ENCODE measurements at places on chromosomes 2 and 18. TPM values are rescaled to one million over a fixed set of nuclear protein-coding genes. Genes with fewer than 3 reads are reported as not detected.

GRCh38 chr2:158498749-158499136, 42.0 kb downstream of the PKP4 start:
- no peak for DNase-seq
- H3K4me3 ChIP-seq = no peak overlapping the region
- no peaks in the 10 kb centered on the region for H3K27me3 ChIP-seq
- H3K4me1 ChIP-seq = no peaks in the 10 kb centered on the region
- H3K36me3 ChIP-seq = no peaks in the 10 kb centered on the region

- no peak overlapping the region for H3K4me3 ChIP-seq
- H3K4me1 ChIP-seq = no peaks in the 10 kb centered on the region
- H3K36me3 ChIP-seq = no peaks in the 10 kb centered on the region
- H3K27me3 ChIP-seq = no peaks in the 10 kb centered on the region
- DNase-seq = no peak
These were observed 32.2 kb downstream of the MTERF4 start for GRCh38 chr2:241069821-241070281.

- H3K36me3 ChIP-seq = no peaks in the 10 kb centered on the region
- H3K27me3 ChIP-seq = no peaks in the 10 kb centered on the region
- no peak for DNase-seq
- no peak overlapping the region for H3K4me3 ChIP-seq
- H3K4me1 ChIP-seq = no peaks in the 10 kb centered on the region
These were observed 59.4 kb upstream of the UPP2 start for GRCh38 chr2:158042245-158042644.

- H3K36me3 ChIP-seq = no peaks in the 10 kb centered on the region
- no peak overlapping the region for H3K27ac ChIP-seq
- no peak for DNase-seq
- H3K27me3 ChIP-seq = no peaks in the 10 kb centered on the region
These were observed 47.9 kb upstream of the KCNF1 start for GRCh38 chr2:10863837-10864236.

- DNase-seq = no peak
- H3K27ac ChIP-seq = no peak overlapping the region
- H3K27me3 ChIP-seq = no peaks in the 10 kb centered on the region
- H3K4me1 ChIP-seq = no peaks in the 10 kb centered on the region
These were observed 1401.2 kb upstream of the CELF4 start for GRCh38 chr18:38966841-38967240.

DNA sequence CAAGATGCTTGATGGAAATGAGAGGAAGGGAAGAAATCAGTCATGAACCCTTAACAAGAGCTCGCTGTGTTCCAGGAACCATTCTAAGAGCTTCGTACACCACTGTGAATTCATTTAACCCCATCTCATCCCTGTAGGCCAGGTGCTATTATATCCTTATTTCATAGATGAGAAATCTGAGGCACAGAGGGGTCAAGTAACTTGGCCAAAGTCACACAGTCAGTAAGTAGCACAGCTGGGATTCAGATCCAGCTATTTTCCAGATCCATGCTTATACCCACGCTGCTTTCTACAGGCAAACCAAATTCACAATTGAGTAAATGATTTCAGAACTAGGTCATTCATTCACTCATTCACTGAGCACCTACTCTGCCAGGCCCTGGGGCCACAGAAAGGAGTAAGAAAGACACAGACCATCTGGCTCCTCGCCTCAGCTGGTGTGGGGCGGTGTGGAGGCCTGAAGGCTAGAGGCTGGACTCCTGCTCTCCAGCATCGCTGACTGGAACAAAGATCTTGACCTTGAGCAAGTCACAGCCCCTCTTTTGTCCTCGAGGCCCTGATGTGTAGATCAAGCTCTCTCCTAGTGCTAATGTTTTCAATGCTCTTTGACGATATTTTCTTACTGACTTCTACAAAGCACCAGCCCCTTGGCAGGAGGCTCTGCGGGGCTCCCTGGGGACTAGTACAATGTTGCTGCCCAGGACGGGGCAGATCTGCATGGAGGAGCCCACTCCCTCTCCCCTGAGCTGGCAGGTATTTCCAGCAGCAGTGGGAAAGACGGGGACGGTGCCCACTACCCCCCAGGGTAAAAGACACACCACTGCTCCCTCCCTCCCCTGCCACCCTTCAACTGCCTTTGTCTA, 26.5 kb downstream of the STEAP3 start:
- DNase-seq = peak; percentile 6
- H3K27ac ChIP-seq = no peak overlapping the region
- no peak overlapping the region for H3K4me3 ChIP-seq
- no peaks in the 10 kb centered on the region for H3K27me3 ChIP-seq

GRCh38 chr2:60353406-60353800, 200.1 kb downstream of the BCL11A start:
- no peak overlapping the region for H3K27ac ChIP-seq
- no peaks in the 10 kb centered on the region for H3K36me3 ChIP-seq
- no peak overlapping the region for H3K4me3 ChIP-seq

GRCh38 chr2:49002750-49003149, 151.6 kb downstream of the FSHR start:
- no peak for DNase-seq
- H3K27ac ChIP-seq = no peak overlapping the region
- H3K4me1 ChIP-seq = no peaks in the 10 kb centered on the region

DNA sequence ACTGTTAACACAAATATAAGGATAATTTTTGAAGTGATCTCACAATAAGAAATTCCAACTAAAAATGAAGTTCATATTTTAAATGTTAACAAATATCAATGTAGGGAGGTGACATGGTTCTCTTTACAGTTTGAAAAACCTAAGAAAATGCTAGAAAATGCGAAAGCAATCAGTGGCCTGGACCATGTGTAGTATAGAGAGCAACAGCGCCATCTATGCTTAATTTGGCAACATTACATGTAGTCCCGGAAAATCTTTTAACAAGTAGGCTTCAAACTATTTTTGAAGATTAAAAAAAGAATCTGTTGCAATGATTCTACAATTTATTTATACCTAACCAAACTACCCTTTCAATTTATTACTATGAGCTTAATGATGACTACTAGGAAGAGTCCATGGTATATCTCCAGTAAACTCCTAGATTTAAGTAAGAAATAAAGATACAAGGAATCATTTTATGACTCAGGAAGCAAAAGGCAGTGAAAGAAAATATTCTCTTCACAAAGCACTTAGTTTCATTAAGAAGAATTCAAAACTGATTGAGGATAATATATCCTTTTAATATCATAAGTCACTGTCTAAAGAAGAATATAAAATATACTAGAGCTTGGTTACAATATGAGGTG, 33.3 kb downstream of the NDUFA10 start:
- peak; percentile 35 for DNase-seq
- no peaks in the 10 kb centered on the region for H3K27me3 ChIP-seq
- peak overlapping the region; percentile 36 for H3K27ac ChIP-seq
- no peak overlapping the region for H3K4me3 ChIP-seq

DNA sequence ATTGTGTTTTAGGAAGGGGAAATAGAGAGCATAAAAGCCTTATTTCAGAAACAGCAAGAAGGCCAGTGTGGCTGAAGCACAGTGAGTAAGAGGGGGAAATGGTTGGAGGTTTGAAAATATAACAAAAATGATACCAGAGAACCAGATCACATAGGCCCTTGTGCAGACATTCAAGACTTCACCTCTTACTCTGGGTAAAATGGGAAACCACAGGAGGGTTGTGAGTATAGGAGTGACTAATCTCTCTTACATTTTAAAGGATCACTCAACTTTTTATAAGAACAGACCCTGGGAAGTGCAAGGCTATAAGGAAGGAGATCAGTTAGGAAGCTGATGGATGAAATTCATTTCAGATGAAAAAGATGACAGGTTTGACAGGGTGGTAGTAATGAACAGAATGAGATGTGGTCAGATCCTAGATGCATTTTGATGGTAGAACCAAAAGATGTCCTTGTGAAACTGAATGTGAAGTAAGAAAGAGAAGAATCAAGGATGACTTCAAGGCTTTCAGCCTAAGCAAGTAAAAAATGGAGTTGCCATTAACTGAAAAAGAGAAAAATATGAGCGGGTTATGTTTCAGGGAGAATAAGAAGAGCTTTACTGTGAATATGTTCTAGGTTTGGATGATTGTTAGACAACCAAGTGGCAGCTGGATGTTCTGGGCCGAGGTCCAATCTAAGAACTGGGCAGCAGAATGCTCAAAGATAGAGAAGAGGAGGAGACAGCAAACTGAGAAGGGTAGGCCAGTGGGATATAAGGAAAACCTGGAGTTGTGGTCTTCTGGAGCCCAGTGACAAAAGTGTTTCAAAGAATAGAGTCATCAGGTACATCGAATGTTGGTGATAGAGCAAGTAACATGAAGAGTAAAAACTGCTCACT, 65.1 kb downstream of the USP40 start:
- no peaks in the 10 kb centered on the region for H3K27me3 ChIP-seq
- no peak overlapping the region for H3K4me3 ChIP-seq
- H3K36me3 ChIP-seq = no peaks in the 10 kb centered on the region
- H3K4me1 ChIP-seq = no peaks in the 10 kb centered on the region
- no peak for DNase-seq

DNA sequence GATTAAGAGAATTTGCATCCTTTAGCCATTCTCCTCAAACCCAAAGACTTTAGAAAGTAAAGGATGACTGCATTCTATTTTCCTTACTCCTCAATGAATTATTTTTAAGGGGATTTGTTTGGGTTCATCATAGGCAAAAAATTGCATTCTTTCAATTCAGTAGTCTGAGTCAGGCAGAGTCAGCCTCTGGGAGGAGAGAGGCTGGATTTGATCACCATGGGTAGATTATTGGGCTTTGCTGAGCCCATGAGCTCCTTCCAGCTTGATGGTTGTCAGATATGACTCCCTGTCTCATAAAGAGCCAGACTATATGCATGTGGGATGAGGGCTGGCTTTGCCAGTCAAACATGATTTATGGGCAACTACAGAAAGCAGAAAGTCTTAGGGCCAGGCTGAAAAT, 101.2 kb downstream of the KCNS3 start:
- H3K27me3 ChIP-seq = no peaks in the 10 kb centered on the region
- no peak for DNase-seq
- no peak overlapping the region for H3K27ac ChIP-seq
- no peaks in the 10 kb centered on the region for H3K36me3 ChIP-seq
- H3K4me1 ChIP-seq = no peaks in the 10 kb centered on the region

GRCh38 chr2:179440642-179441251, 176.1 kb upstream of the SESTD1 start:
- no peak for DNase-seq
- no peaks in the 10 kb centered on the region for H3K36me3 ChIP-seq
- H3K4me3 ChIP-seq = no peak overlapping the region
- no peaks in the 10 kb centered on the region for H3K4me1 ChIP-seq

DNA sequence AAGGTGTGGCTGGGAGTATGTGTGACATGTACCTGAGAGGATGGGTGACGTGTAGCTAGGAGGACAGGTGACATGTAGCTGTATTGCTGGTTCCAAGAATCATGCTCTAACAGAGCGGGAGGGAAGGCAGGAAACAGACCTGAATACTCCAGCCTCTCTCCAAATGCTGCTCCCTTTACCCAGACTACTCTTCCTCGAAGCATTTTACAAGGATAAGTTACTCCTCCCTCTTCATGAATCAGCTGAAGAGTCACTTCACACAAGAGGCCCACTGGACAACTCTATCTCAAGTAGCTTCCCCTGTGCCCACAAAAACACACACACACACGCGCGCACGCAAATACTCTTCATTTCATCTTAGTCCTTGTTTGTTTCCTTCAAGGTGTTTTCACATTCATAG, 52.6 kb upstream of the KIDINS220 start:
- H3K36me3 ChIP-seq = no peaks in the 10 kb centered on the region
- no peak overlapping the region for H3K27ac ChIP-seq
- DNase-seq = no peak

GRCh38 chr2:25014631-25015030, 27.2 kb upstream of the EFR3B start:
- H3K4me3 ChIP-seq = no peak overlapping the region
- no peaks in the 10 kb centered on the region for H3K4me1 ChIP-seq
- H3K36me3 ChIP-seq = no peaks in the 10 kb centered on the region
- no peaks in the 10 kb centered on the region for H3K27me3 ChIP-seq
- no peak for DNase-seq

DNA sequence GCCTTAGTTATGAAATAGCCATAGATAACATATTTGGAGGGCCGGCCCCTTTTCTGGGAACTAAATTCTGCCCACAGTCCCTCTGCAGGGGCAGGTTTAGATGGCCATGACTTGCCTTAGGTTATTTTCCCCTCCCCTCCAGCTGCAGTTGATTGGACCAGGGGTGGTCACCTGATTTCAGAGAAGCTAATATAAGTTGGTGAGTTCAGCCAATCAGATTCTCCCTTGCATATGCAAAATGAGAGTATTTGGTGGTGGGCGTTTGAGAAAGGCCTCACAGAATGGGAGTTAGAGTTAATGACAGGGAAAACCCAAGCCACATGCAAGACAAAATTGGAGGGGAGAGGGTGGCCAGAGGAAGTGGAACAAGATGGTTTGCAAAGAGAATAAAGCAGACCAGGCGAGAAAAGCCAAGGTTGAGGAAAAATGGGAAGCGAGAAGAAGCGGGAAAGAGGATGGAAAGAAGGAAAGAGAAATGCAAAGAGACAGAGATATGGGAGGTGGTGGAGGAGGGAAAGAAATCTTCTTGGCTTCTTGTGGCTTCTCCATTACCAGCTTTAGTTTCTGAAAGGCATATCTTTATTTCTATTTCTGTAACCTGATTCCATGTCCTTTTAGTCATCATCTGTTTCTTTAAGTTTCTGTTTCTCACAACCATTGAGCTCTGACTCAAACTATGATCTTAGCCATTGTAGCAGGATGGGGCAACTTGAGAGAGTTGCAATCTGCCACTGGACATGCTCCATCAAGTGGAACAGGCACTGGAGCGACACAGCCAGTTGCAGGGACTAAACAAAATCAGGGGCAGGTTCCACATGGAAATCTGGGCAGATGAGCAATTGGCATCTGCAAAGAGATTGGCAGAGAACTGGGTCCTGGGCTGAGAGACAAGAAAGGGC, 108.1 kb upstream of the SIX3 start:
- H3K27me3 ChIP-seq = no peaks in the 10 kb centered on the region
- no peaks in the 10 kb centered on the region for H3K4me1 ChIP-seq
- no peak overlapping the region for H3K4me3 ChIP-seq
- H3K27ac ChIP-seq = no peak overlapping the region

- no peaks in the 10 kb centered on the region for H3K36me3 ChIP-seq
- H3K4me1 ChIP-seq = no peaks in the 10 kb centered on the region
- no peak for DNase-seq
- no peak overlapping the region for H3K27ac ChIP-seq
- H3K4me3 ChIP-seq = no peak overlapping the region
- no peaks in the 10 kb centered on the region for H3K27me3 ChIP-seq
These were observed 4.9 kb downstream of the STAT4 start for GRCh38 chr2:191145769-191146471.

DNA sequence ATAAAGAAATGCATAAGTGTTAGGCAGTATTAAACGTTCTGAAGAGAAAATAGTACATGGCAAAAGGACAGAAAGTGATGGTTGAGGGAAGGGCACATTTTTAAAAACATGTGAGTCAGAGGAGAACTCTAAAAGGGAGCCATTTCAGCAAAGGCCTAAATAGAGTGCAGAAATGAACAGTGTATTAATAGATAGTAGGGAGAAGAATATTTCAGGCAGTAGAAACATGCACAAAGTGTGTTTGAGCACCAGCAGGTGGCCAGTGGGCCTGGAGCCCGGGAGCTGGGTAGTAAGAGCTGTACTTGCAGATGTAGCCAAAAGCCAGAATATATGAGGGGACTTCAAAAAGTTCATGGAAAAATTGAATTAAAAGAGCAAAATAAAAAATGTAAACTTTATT, 288.1 kb upstream of the FIGN start:
- no peak overlapping the region for H3K27ac ChIP-seq
- no peak for DNase-seq
- no peaks in the 10 kb centered on the region for H3K4me1 ChIP-seq

CXCR1 gene
- not detected for total RNA-seq

CPO gene
- not detected for total RNA-seq

EPB41L3 gene
- 38.7 TPM for total RNA-seq

NT5C1B gene
- not detected for total RNA-seq

IL36RN gene
- not detected for total RNA-seq

CMPK2 gene
- total RNA-seq = 6.7 TPM

MSTN gene
- 0.95 TPM for total RNA-seq

CERKL gene
- total RNA-seq = 1.5 TPM

Measured in uterus (tissue), 4 donors.